ENCODE measurements at places on chromosomes 1 and 21.

- DNase-seq: peak; percentile 35
Observed at GRCh38 chr1:55443175-55443915, 228.2 kb upstream of the USP24 start.

DNA sequence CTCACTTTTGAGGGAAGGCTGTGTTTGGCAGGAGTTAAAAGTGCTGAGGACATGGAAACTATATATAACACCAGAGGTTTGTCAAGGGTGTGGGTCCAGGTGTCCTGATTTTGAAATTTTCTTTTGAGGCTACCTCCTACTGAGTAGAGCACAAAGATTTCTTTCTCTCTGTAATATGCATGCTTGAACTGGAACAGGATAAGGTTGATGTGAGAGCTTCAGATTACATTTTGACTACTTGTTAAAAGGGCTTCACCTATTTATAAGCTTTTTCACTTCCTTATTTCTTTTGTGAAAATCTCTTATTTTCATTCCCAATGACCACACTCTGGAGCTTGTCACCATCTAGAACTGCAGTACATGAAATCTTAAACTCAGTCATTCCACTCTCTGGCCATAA, 59.8 kb upstream of the PLA2G4A start:
- DNase-seq: no peak

DNA sequence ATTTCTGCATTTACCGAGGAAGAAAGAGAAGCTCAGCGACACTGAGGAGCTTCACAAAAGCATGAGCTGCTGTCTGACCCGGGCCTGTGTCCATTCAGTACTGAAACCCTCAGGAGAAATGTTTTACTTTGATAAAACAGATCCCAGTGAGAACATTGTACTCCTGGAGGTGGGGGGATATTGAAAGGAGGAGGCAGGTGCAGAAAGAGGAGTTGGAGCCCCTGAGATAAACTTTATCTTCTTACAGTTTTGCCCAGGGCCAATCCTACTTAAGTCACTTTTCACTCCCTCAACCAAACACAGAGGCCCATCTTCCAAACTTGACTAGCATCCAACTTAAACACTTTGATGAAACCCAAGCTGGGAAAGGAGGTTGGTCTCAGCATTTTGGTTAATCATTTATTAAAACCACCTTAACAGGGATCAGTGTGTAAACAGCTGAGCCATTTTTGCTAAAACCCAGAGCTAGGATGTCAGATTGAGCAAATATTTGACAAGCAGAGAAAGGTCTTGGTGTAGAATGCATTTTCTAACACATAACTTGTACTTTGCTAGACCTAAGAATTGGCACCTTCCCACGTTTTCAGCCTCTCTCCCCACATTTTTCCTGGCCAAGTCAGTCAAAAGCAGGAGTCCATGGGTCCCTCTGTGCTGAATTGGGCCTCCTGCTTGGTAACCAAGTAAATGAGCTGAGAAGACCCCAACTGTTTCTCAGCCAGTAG, 32.5 kb upstream of the SARS1 start:
- no peak for DNase-seq

GRCh38 chr1:36764798-36765197, 269.5 kb downstream of the GRIK3 start:
- DNase-seq: no peak

DNA sequence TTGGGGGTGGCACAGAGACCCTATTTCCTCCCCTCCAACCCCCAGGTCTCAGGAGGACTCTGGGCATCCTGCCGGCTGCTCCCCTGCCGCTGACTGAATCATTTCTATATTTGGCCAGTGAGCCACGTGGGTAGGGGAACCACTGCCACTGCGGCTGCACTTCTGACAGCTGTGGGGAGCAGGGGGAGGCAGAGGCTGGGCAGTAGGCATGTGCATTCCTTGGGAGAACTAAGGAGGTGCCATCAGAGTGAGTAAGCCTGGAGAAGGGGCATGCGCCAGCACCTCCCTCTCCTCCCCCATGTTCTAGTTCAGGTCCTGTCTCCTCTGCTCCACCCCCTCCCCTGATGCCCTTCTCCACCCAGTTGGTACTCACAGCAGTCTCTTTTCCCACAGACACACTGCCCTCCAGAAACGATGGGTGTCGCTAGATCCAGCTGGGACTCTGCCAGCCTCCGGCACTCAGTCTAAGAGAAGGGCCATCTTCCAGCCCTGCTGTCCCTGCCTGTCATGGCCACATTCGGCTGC, 12.0 kb downstream of the PPFIA4 start:
- no peak for DNase-seq

- no peak for DNase-seq
Observed at GRCh38 chr1:224592636-224593582, 23.2 kb upstream of the CNIH3 start.

- DNase-seq: no peak
Observed at GRCh38 chr1:167114725-167115124, 20.9 kb downstream of the STYXL2 start.
